ENCODE measurements at places on chromosomes 12 and 14.

DNA sequence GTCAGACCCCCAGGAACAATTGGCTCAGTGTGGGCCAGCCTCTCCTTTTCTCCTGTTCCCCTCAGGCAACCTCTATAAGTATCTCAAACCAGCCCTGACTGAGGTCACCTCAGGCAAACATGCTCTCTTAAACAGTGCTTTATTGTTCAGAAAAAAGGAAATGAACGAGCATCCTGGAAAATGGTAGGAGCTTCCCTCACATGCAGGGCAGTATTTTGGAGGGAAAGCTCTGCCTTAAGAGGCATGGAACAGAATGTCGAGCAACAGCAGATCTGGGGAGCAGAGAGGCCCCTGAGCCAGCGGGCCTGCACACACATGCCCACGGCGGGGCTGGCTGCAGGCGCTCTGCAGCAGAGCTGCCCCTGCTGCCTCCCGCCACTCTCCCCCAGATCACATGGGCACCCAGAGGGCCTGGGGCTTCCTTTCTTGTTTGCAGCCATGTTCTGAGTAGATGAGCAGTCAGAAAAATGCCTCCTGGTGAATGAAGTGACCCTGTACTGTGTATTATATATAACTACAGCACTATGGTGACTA is 42.0 kb downstream of the MOK start:
- no peak for DNase-seq

DNA sequence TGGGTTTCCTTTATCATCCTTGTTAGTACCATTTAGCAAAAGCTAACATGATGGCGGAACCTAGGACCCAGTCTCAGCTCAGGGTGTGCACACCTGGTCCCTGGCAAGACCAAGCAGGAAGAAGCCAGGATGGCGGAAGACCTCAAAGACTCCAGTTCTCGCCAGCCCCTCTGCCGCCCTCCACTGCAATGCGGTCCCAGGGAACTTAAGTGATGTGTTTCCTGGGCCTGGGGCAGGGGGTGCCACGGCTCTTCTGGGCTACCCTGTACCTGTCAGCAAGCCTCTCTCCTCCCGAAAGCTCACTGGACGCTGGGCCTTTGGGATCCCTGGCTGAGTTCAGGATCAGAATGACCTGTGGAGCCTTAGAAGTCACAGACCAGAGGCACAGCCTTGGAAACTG is 71.3 kb downstream of the FBXL14 start:
- DNase-seq = no peak

DNA sequence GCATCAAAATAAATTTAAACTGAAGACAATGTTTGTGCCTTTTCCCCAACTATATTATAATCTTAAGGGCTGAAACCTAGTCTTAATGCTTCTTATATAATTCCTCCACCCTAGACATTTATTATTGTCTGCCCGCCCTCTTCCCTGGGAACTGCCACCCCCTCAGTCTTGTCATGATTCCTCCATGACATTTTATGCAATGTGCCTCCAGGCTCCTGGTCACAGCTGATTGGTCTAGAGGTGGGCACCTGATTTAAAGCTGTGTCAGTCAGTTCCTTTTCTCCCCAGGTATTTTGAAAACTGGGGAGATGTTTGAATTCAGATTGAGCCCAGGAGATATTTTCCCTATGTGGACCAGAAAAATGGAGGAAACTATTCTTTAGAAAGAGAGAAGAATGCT is 401.4 kb downstream of the PCNX1 start:
- no peak for DNase-seq

- DNase-seq = no peak
Measured at GRCh38 chr14:61609191-61609843, 86.0 kb upstream of the HIF1A start.

GRCh38 chr14:85416771-85417170 is 113.2 kb upstream of the FLRT2 start:
- DNase-seq = no peak

GRCh38 chr14:20989787-20990600 is at the start of gene METTL17:
Gene METTL17, plus strand, starts transcription at chr14:20989980. Its CDS starts 23 bp downstream, at chr14:20990003.
- DNase-seq = peak; percentile 73

Measured in effector memory CD8-positive, alpha-beta T cell (primary cell).